ENCODE measurements at places on chromosomes 4 and X.

DNA sequence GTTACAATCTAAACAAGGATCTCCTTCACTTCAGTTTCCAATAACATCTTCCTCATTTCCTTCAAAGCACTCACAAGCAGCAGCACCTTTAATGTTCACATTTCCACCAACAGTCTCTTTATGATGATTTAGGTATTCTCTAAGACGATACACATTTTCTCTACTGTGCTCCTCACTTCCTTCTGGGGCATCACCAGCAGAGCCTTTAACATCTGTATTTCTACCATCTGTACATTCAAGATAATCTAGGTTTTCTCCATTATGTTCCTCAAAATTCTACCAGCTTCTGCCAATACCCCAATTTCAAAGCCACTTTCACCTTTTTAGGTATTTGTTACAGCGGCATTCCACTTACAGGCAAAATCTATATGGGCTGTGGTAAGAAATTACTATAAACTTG lies 80.6 kb downstream of the FBXW7 start:
- DNase-seq, result no peak

DNA sequence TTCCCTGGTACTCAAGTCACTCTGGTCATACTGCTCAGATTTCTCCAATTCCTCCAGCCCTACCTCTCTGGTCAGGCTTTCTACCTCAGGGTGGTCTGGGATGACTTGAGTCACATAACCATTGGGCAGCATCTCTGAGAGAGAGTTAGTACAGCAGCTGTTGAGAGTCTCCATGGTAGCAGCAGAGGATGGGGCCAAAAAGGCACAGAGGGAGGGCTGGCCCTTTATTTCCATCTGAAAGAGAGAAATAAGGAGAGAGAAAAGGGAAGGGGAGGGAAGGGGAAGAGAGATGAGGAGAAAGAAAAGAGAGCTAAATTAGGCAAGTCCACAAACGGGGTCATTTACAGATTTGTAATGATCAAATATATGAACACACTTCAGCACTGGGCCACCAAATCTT lies 149.1 kb upstream of the ARHGEF9 start:
- DNase-seq, result no peak

DNA sequence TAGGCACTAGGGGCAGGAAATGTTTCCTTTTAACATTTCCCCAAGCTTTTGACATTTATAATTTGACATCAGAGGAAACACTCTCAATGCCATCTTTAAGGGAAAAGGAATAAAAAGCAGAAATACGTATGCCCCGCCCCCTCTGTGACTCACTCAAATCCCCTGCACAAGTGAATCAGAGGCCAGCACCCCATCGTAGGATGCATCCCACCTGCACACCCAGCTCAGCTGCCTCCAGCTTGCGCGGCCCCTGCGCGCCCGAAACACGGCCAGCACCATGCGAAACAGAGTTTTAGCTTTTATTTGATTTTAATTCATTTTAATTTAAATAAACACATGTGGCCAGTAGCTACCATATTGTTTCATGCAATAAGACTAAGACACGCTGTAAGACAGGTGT lies 29.5 kb downstream of the ABLIM2 start:
- no peak for DNase-seq

- no peak for DNase-seq
These were observed 240.3 kb downstream of the ANK2 start for GRCh38 chr4:113289766-113290165.

DNA sequence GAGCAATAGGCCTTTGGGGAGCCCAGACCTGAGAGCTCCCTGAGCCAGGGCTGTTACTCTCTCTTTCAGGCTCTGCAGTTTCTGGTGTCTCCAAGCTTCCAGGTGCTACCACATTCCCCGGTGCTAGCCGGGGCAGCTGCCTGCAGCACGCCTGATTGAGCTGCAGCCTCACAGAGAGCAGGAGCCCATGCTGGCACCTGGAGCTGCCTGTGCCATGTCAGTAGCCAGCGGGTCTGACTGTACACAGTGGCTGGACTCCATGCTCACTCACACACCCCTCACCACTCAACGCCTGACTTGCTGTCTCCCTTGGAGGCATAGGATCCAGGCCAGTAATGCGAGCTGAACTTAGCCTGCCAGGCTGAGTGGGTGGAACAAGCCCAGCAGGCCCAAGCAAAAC lies 800.4 kb upstream of the AGA start:
- DNase-seq, result no peak

DNA sequence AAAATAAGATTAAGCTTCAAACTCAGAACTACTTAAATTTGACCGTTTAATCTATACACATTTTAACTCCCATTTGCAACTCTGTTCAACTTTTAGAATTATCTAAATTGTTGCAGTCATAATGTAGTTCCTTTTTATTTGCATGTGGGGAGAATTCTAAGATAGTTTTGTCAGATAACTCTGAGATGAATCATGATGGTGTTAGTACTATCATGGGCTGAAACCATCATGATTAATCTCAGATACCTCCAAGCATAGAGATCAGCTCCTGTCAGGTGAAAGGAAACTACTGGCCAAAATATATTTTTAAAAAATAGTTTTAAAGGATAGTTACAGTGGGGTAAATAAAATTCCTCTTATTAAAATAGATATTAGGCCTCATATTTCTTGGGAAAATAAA lies 39.0 kb downstream of the FBXO8 start:
- no peak for DNase-seq

- DNase-seq, result no peak
These were observed 324.1 kb upstream of the GALNT7 start for GRCh38 chr4:172844556-172844955.

DNA sequence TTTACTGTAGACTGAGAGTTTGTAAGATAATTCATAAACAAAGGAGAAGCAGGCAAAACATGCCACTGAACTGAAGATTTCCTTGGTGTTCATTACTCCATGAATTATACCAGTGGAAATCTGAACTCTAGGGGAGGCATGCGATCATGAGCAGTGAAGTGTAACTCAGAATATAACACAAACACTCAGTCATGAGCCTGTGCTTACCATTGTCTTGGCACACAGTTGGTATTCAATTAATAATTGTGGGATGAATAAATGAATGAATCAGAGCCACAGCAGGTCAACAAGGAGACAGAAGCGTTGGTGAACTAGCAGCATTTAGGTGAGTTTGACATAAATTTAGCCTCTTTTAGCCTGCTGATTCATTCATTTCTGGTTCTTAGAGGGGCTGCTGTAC lies 263.5 kb upstream of the DKK2 start:
- no peak for DNase-seq

DNA sequence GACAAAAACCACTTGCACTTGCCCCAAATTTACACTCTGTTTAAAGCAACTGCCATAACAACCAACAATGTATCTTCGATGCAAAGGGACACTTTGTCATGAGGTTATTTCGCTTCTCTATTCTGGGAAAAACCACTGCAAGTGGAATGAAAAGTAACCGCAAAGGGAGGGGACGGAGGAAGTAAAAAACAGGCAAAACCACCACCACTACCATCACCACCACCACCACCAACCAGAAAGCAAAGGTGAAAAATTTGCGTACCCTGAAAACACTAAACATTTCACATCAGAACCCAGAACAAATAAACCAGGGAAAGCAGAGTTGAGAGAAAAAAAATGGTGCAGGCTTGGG lies 1.2 kb upstream of the N4BP2 start:
- no peak for DNase-seq

- no peak for DNase-seq
These were observed 20.4 kb downstream of the REPS2 start for GRCh38 chrX:16966752-16967448.

GRCh38 chr4:152045449-152045806 lies 284.6 kb upstream of the GATB start:
- no peak for DNase-seq

DNA sequence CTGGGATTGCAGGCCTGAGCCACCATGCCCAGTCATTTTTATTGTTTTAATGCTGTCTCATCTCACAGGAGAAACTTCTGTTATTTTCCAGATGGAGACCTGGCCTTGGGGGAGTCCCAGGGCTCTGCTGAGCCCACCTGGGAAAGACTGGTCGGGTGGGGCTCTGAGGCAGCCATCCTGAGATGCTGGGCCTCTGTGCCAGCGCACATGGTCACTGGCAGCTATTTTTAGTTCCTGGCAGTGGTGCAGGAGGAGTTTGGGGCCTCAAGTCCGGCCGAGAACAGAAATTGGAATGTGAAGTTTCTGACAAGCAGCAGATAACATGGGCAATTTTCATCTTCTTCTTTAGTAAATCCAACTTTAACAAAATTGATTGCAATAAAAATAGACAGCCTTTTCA lies 44.5 kb downstream of the SORCS2 start:
- no peak for DNase-seq

GRCh38 chr4:83686166-83686565 lies 150.3 kb downstream of the GPAT3 start:
- DNase-seq, result no peak

- no peak for DNase-seq
These were observed 26.5 kb downstream of the MSL3 start for GRCh38 chrX:11784543-11784942.

- DNase-seq, result peak; percentile 73
These were observed 886 bp upstream of the WWC2 start for GRCh38 chr4:183098019-183098722.

GRCh38 chr4:55753856-55754255 lies 65.7 kb upstream of the EXOC1L start:
- DNase-seq, result no peak

- DNase-seq, result no peak
These were observed 5.3 kb downstream of the PLXNB3 start for GRCh38 chrX:153769158-153769864.

- no peak for DNase-seq
These were observed 34.9 kb downstream of the FHDC1 start for GRCh38 chr4:152971053-152971452.

- no peak for DNase-seq
These were observed 176.2 kb upstream of the PRPS2 start for GRCh38 chrX:12615061-12615460.

- no peak for DNase-seq
These were observed 314.9 kb upstream of the TRAM1L1 start for GRCh38 chr4:117400039-117400835.

- DNase-seq, result no peak
These were observed 7.6 kb downstream of the ACSL1 start for GRCh38 chr4:184818216-184818564.

GRCh38 chrX:111447298-111447697 lies 35.3 kb upstream of the DCX start:
- DNase-seq, result peak; percentile 58

DNA sequence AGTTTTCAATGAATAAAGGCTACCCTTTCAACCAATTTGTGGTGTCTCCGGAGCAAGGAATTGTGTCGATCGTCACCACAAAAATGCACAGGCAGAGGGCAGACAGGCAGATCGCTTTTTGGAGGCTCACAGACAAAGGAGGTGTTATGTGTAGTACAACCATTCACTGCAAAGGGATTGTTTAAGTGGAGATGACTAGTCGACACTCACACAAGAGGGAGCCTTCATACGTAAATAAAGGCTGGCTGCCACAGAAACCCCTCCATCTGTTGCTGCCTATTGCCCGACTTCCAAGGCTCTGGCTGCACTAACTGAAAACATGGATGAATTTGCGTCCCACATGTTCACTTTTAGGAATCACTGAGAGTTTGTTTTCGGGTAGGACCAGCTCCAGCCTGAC lies 281.1 kb downstream of the NKX6-1 start:
- no peak for DNase-seq

GRCh38 chr4:76156635-76157034 lies 8.4 kb upstream of the NUP54 start:
- DNase-seq, result no peak

GRCh38 chr4:52250154-52250553 lies 199.1 kb downstream of the SPATA18 start:
- DNase-seq, result no peak

GRCh38 chr4:105392858-105393257 lies 81.0 kb downstream of the PPA2 start:
- DNase-seq, result no peak

- no peak for DNase-seq
These were observed 28.6 kb downstream of the CBR4 start for GRCh38 chr4:168981460-168981859.

GRCh38 chr4:159341522-159341921 lies 238.6 kb downstream of the RAPGEF2 start:
- no peak for DNase-seq

DNA sequence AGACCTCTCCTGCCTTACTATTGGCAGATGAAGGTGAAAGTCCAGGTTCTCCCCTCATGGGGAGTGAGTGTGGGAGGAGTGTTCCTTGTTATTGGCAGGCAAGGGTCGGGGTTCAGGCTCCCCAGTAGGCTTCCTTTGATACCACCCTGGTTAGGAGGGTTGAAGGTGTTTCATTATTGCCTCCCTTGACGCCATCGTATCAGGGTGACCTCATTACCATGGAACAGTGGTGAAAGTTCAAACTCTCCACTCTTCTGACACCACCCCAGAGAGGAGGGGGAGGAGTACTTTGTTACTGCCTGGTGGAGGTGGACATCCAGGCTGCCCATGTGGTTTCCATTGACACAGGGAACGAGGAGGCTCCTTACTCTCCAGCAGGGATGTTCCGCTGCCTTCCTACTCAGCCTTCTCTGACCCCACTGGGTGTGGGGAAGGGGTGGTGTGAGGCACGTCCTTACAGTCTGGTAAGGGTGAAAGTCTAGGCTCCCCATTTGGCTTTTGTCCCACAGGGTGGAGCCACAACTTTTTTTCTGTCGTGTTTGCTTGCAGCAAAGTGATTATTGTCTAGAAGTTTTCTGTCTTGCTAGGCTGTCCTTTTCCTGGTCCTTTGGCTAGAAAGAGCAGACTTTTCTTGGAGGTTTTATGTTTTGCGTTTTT lies 37.2 kb upstream of the USP9X start:
- DNase-seq, result no peak

DNA sequence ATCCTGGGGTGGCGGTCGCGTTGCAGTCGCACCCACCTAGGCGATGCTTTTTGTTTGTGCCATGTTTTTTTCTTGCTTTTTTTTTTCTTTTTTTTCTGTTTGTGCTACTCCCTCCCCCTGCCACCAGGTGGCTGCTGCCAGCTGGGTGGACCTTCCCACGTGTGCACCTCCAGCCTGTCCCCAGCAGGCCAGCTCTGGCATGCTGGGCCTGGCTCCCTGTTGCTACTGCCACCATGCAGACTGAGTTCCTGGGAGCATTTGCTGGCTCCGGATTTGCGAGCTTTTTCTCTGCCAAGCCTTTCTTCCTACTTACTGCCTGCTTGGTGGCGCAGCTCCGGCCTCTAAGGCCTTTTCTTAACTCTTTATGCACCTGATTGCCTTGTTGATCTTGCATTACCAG lies 161.2 kb upstream of the WDFY3 start:
- DNase-seq, result peak; percentile 23

GRCh38 chrX:68992821-68993397 lies 164.1 kb downstream of the EFNB1 start:
- no peak for DNase-seq

Data from nephron progenitor cell (in vitro differentiated cells).